ENCODE measurements at places on chromosomes 4 and X. TPM values are rescaled to one million over a fixed set of nuclear protein-coding genes. Genes with fewer than 3 reads are reported as not detected.

Gene ARHGAP4
- total RNA-seq = 43.7 TPM

Gene ARHGAP6
- total RNA-seq = 29.6 TPM

Gene EXOC1
- total RNA-seq = 53.3 TPM

Gene TSPAN7
- 47.0 TPM for total RNA-seq

Gene MAGED1
- 79.8 TPM for total RNA-seq

Gene RGN
- total RNA-seq = 7.0 TPM

GRCh38 chrX:78754917-78755316 is 7.4 kb downstream of the LPAR4 start:
- DNase-seq = no peak

DNA sequence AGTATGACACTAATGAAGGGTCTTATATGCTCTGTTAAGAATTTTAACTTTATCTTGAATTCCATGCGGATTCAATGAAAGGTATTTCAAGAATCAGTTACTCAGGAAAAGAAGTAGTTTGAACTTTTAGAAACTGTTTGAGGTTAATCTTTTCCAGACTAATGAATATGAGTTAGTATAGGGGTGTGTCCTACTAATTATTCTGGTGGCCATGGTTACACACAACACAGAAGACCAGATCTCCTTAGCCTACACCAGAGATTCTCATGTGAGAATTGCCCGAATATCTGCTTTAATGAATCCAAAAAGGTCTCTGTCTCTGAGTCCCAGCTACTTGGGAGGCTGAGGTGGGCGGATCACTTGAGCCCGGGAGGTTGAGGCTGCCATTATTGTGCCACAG is 100.4 kb downstream of the MMRN1 start:
- no peak for DNase-seq

DNA sequence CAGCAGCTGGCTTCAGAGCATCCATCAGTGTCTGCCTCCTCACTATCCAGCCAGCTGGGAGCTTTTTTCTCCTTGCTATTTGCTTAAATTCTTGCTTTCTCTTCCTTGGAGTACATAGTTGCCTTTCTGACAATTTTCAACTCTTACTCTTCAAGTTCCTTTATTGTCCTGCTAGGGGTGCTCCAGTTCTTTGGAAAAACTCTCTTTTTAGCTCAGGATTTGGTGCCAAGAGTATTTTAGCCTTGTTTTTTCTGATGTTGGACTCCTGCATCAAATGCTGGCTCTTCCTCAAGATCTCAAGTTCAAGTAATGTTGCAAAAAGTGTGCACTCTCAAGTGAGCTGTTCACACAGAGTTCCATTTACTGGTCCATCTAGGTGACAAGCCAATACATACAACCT is 126.4 kb downstream of the KDR start:
- DNase-seq = no peak

DNA sequence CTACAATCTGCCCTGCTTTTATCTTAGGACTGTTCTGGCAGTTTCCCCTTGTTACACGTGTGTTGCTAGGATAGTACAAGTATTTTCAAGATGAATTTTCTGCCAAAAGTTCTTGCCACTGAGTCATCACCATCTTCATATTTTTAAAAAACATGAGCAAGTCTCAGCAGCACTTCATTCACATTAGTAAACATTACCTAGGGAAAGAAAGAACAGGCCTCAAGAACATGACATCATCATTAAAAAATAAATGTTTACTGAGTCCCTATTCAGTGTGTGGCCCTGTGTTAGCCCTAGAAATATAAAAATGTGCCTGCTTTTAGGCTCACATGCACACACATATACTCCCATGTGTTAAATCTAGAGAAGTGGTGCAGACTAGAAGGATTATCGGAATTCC is 18.7 kb upstream of the GPC3 start:
- no peak for DNase-seq

GRCh38 chr4:88843067-88843685 is 145.5 kb upstream of the NAP1L5 start:
- no peak for DNase-seq

GRCh38 chr4:106809076-106809475 is 227.0 kb downstream of the DKK2 start:
- no peak for DNase-seq

- no peak for DNase-seq
Observed at GRCh38 chrX:65706041-65706828, 38.8 kb downstream of the MSN start.

GRCh38 chr4:57410331-57411052 is 300.3 kb upstream of the IGFBP7 start:
- no peak for DNase-seq

DNA sequence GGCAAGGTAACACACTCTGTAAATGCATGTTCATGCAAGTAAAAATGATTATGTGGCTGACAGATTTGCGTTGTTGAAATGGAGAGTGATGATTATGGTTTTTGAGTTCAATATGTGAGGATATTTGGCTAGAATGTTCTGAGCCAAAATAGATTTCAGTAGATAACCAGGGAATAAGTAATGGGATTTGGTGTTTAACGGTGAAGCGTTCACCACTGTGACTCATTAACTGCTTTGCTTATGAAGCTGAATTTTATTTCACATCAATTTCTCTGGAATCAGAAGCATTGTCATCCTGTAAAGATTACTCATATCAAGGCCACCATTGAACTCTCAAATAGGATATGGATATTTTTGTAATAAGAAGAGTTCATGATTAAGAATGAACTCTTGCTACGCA is 11.7 kb downstream of the AFP start:
- DNase-seq = no peak

DNA sequence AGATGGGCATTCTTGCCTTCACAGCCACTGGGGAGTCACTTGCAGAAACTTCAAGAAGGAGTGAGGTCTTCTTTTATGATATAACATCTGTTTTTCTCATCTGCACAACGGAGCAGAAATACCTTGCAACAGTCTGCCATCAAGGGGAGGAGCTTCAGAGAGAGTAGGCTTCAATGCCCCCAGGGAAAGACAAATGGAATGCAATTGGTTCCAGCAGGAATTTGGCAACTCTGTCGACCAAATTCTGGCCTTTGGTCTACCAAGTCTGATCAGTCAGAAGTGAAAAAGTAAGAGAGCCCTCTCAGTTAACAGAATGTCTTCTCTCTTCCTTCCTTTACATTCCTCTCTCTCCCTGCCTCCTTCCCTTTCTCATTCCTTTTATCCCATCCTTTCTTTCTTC is 229.3 kb downstream of the IDS start:
- DNase-seq = no peak

DNA sequence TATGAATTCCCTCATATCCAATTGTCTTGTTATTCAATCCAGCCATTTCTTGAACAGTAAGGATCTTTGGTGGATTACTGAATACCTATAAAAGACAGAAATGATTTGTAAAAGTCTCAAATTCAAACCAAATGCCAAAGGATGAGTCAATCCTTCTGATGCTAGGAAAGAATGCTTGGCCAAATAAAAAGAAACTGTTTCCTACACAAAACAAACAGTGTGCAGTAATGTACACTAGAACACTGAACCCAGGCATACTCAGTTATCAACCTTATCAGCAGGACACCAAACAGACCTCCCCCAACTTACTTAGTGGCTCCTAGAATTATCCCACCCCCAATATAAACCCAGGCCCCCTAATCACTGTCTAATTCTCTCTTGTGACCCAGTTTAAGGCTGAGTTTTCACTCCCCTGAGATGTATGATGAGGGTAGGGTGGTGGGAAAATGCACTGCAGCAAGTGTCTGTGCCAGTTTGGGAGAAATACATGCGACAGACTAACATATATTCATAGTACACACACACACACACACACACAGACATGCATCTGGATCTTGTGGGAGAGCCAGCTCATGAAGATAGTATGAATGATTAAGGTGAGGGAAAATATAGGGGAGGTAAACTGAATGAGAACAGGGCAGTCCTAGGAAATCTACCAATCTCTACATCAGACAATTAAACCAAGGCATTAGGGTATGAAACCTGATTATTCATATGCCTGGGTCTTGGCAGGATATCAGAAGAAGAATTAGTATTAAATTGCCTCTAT is 35.0 kb downstream of the CLDN2 start:
- DNase-seq = no peak

- DNase-seq = no peak
Observed at GRCh38 chr4:141275834-141276233, 55.1 kb downstream of the ZNF330 start.

DNA sequence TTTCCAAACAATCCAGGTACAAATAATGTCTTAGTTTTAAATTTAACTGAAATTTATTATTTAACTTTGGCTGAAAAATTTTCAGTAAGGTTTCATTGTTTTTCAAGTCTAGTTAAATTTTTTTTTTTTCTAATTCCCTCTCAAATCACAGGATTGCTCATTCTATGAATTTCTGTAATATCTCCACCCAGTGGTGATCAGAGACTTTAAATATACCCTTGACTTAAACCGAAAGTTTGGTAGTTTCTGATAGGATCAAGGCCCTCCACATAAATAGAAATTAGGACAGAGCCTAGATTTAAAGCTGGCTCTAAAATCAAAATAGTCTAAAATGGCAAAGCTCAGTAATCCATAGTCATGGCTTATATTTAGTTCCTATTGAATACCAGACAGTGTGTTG is 175.4 kb downstream of the TBCK start:
- DNase-seq = no peak

DNA sequence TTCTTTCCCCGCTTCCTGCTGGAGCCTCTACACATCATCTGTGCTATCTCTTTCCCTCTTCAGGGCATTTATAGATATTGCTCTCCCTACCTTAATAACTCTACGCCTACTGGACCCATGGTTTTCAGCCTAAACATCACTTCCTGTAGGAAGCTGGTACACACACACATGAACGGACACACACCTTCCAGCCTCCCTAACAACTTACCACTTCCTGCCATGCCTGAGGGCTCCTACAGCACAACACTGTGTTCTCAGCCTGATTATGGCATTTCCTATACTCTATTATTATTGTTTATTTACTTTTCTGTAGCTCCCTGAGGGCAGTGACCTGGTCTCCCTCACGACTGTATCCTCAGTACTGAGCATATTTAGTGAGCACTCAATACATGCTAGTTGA is 163.6 kb upstream of the MAP3K15 start:
- no peak for DNase-seq

DNA sequence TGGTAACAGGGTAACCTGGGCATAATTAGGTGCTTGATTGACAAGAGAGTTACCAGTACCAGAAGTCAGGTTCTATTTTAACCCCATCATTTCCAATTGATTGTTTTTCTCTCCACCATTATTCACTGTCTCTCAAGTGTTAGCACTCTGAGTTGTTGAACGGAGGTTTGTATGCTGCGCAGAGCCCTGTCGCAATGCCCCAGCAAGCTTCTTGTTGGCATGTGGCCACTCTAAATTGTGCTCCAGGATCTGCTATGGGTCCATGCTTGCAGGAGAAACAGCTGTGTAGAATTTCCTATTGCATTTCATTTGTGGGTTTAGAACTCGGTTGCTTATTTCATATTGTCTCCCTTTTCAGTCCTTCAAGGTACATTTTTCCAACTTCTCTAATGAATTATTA is 98.2 kb downstream of the KLHL8 start:
- DNase-seq = no peak

GRCh38 chr4:47274901-47275300 is 188.6 kb downstream of the COMMD8 start:
- DNase-seq = no peak

GRCh38 chr4:186651624-186652023 is 72.0 kb downstream of the FAT1 start:
- peak; percentile 60 for DNase-seq

Data from ureter (tissue), 1 donor.